ENCODE measurements at places on chromosomes 2 and 18.

- no peak for DNase-seq
Measured at GRCh38 chr18:36627637-36628036, 201.2 kb downstream of the TPGS2 start.

- DNase-seq: no peak
Measured at GRCh38 chr18:47817017-47817794, 113.3 kb downstream of the SMAD2 start.

GRCh38 chr2:43183743-43184142 is 42.7 kb downstream of the ZFP36L2 start:
- no peak for DNase-seq

DNA sequence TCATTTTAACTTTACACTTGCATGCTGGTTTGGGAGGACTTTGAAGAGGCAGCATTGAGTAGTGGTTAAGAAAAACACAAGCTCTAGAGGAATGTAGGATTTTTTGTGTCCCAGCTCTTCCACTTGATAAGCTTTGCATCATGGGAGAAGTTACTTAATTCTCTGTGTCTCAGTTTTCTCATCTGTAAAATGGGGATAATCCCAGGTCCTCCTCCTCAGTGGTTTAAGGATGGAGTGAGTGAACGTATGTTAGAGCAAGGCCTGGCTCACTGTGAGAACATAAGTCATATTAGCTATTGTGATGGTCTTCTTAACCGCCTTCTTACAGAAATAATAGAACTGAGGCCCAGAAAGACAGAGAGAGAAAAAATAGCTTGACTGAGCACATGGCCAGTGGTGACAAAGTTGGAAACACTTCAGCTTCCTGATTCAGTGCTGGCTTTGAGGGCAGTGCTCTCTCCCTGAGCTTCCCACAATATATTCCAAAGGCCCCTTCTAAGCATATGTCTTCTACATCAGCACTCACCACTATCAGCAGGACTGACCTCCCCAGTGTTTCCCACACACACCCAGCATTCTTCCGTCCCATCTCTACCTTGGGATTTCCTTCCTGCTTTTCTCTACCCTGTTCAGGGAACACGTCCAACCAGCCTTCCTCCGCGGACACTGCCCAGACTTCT is 214.9 kb upstream of the TNP1 start:
- DNase-seq: no peak

- no peak for DNase-seq
Measured at GRCh38 chr2:149902081-149902480, 314.5 kb upstream of the MMADHC start.

- no peak for DNase-seq
Measured at GRCh38 chr2:95348609-95349567, 51.7 kb downstream of the KCNIP3 start.

DNA sequence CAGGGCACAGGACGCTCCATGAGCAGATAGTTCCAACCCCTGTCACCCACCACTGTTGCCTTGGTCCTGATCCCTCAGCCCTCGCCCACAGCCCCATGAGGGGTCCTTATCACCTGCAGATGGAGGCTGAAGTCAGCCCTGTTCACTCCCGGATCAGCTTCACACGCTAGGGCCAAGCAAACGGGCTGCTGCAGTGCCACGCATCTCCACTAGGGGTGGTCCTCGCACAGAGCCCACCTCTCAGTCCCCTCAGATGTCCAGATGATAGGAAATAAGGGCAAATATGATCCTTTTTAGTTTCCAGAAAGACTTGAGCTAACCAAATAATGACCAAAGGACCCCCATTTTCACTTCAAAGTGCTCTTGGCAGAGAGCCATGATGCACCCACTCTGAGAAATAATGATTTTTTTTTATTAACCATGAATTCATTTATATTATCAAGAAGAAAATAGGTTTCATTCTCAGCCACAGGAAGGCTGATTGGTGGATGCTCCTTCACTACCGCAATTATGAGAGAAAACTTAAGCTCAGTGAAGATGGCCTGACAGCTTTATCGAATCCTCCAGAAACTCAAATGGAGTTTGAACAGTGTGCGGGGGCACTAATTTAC is 71.9 kb upstream of the KLHL29 start:
- peak; percentile 79 for DNase-seq

DNA sequence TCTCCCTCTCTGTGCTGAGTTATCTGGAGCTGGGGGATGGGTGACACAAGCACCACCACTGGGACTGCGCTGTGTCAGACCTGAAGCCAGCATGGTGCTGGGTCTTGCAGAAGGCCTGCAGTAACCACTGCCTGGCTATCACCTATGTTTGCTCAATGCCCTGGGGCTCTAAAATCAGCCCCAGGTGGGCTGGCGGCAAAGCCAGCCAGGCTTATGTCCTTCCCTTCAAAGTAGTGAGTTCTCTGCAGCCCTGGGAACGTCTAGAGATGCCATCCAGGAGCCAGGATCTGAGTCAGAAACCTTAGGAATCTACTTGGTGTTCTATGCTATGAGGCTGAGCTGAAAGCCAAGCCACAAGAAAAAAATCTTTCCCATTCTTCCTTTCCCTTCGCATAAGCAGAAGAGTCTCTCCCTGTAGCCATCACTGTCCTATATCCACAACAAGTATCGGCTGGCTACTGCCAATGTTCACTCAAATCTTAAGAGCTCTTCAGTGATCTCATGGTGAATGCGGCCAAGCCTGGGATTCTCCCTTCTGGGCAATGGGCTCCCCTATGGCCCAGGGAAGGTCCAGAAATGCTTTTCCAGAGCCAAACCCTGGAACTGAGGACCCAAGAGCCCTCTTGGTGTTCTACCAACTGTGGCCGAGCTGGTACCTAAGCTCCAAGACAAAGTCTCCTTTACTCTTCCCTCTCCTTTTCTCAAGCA is 248.7 kb downstream of the ZNF385B start:
- no peak for DNase-seq

DNA sequence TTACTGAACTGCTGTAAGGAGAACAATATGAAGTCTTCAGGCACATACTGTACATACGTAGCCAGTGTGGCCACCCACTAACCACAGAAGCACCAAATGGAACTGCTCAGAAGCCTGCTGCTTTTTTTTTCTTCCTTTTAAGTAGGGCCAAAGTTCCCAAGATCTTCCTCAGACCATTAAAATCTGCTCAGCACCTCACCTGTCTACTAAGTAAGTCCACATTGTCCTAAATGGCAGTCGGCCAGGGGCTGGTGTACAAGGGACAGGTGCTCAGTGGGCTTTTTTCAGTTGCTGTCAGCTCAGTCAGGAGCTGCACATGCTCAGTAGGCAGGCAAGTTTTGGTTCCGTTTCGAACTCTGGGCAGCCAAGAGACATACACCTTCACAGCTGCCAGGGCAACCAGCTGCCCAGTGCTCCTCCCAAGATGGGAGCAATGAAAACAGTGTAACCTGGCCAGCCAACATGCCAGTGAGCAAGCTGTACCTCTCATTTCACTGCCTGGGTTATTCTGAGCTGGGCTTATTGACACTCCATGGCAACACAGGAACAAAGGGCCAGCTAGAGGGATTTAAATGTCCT is 86.1 kb downstream of the ACVR1 start:
- no peak for DNase-seq

GRCh38 chr2:2061091-2061696 is 269.9 kb downstream of the MYT1L start:
- DNase-seq: no peak

DNA sequence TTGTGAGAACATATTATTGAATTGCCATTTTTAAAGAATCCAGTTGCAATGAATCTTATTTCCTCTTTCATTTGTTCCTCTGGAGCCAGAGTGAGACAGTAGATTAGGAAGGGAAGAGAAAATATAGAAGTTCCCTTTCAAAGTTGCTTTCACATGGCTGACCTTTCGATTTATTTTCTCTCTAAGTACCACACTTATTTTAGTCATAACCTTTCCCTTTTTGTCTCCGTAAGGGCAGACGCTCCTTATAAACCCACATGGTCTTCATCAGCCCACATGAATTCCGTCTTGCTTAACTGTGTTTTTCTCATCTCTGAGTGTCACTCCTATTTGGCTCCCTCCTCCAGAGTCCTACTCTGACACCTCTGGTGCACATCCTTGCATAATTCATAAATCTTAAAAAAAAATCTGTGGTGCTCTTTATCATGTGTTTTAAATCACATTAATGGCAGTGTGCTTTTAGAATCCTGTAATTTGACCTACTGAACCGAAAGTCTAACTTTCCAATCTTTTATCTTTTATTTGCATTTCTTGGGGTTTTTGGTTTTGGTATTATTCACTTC is 38.5 kb upstream of the ZNF396 start:
- DNase-seq: no peak

DNA sequence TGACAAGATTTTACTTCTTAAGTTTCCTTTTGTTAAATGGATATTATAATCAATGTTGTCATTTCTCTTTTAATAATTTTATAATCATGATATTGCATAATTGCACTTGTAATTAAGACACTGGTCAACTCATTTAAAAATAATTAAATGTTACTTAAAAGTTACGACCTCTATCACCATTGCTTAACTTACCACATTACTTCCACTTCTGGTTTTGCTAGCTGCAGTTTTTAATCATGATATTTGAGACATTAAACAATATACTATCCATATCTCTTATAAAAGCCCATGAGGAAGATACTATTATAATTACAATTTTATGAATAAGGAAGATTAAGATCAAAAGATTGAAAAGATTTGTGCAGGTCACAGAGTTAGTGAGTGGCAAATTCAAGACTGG is 502.0 kb downstream of the RNF144A start:
- no peak for DNase-seq

GRCh38 chr2:128289439-128289838 is 29.2 kb downstream of the HS6ST1 start:
- DNase-seq: no peak

- DNase-seq: no peak
Measured at GRCh38 chr18:54116541-54117257, 107.8 kb downstream of the MBD2 start.

DNA sequence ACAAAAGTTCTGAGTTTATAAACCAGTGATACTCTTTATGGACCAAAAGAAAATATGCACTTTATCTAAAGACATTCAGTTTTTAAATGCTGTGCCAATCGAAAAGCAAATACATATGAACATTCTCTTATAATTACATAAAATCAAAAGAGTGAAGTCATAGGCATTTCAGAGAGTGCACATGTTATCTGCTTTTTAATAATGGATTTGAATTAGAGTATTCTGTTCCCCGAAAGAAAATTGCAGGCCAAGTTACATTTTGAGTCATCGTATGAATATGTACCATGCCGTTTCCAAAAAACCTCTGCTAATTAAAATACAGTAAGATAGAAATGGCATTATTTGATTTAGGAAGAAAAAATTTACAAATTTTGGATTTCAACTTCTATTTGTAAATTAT is 565.7 kb downstream of the ZEB2 start:
- no peak for DNase-seq

GRCh38 chr18:4270988-4271387 is 184.1 kb downstream of the DLGAP1 start:
- no peak for DNase-seq

GRCh38 chr2:40346535-40347354 is 105.1 kb downstream of the SLC8A1 start:
- no peak for DNase-seq

- no peak for DNase-seq
Measured at GRCh38 chr2:9769171-9770005, 73.9 kb upstream of the TAF1B start.

DNA sequence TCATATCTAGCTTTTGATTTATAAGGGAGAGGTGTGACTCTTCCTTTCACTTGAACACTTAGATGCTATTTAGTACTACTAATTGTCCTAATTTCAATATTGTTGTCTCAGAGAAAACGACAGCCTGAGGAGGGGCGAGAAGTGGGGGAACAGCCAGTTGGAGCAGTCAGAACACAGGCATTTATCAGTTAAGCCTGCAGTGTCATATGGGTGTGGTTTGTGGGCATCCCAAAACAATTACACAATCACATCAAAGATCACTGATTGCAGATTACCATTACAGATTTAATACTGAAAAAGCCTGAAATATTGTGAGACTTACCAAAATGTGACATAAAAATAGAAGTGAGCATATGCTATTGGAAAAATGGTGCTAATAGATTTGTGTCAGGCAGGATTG is 15.8 kb downstream of the TMEM131 start:
- no peak for DNase-seq

- DNase-seq: no peak
Measured at GRCh38 chr18:5107988-5108387, 89.1 kb downstream of the AKAIN1 start.

DNA sequence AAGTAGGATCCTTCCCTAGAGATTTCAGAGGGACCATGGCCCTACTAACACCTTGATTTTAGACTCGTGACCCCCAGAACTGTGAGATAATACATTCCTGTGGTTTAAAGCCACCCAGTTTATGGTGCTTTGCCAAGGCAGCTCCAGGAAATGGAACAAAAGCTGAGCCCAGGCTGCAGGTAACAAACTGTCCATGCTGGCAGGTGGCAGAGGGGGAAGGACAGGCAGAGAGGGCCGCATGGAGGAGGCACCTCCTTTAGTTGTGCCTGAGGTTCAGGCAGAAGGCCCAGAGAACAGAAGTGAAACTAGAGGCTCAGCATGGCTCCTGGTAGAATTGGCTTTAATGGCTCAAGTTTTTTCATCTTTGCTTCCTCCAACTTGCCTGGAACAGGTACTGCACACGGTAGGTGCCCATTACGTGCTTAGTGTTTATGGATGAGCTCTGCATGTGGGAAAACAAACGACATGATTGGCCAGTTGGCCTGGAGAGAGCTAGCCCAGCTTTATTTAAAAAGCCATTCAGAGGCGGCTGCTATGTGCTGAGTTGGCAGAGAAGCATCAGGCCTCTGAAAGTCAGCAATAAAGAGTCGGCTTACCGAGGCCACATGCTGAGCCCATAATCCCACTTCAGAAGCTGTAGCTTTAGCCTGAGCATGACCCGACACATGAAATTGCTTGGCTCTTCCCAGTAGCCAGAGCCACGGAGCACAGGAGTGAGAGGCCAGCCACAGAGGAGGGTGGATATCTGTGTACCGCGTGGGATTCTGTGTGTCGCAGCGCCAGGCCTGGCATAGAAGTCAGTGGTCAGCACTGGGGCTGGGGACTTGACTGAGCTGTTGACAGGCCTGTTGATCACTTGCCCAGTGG is 36.5 kb downstream of the HS1BP3 start:
- DNase-seq: peak; percentile 69

DNA sequence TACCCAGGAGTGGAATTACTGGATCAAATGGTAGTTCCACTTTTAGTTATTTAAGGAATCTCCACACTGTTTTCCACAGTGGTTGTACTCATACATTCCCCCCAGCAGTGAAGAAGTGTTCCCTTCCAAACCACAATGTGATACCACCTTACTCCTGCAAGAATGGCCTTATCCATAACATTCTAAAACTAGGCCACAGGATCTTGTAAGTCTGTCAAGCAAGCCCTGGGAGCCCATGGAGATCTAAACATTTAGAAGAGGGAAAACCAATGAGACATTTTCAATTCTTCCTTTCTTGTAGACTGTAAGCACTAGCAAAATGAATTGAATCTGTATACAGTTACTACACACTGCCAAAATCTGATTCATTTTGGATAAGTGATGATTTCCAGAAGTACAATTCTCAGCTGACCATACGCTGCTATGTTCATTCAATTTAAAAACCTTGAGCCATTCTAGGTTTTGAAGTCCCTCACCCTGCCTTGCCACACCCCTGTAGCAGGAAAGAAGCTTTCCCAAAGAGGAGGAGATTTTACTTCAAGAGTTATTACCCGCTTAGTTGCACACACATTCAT is 149.1 kb downstream of the SLC8A1 start:
- no peak for DNase-seq

- peak; percentile 46 for DNase-seq
Measured at GRCh38 chr2:120305296-120305695, 40.6 kb upstream of the INHBB start.

GRCh38 chr2:98548920-98549818 is 59.1 kb downstream of the COA5 start:
- DNase-seq: no peak
